Stimulated activated CD4-positive, alpha-beta T cell treated with anti-CD3 and anti-CD28 coated beads, Interleukin-15, amount 100 ng/mL, for 1 hour (primary cell): ENCODE measurements at places on chromosomes 2 and 18.
A peak's percentile ranks its signal among the peaks of the same experiment; 100 is the strongest.

- no peak for DNase-seq
Observed at GRCh38 chr2:29273685-29274611, 158.7 kb downstream of the CLIP4 start.

- DNase-seq: no peak
Observed at GRCh38 chr2:8693157-8693821, 11.4 kb downstream of the ID2 start.

DNA sequence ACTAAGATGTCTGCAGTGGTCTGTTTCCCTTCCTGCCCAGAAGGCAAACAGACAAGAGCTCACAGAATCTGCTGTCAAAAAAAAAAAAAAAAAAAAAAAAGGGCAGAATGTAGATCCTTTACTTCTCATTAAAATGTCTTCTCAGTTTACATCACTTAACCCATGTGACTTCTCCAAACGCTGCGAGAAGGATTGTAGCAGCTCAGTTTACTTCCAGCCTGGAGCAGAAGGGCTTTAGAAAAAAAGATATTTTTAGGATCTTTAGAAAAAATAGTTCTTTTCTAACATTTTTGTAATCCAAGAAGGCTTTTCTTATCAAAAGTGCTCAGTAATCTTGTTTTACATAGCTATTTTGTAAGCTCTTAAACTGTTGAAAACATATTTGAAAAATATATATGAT lies 425.4 kb downstream of the CNTNAP5 start:
- no peak for DNase-seq

DNA sequence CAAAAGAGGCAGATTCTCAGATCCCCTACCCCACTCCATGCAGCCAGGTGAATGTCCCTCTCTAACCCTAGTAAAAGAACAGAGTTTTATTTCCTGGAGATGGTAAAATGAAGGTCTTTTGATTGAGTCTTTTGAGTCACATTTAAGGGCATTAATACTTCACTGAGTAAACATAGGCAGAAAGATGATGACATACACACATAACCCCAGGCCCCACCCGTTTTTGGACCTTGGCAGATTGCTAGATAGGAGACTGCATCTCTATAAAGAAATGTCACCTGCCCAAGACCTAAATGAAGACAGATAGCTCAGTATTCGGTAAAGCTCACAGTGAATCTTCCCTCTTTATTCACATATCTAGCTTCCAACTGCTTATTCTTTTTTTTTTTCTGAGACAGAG lies 28.3 kb upstream of the PEX13 start:
- DNase-seq: no peak

DNA sequence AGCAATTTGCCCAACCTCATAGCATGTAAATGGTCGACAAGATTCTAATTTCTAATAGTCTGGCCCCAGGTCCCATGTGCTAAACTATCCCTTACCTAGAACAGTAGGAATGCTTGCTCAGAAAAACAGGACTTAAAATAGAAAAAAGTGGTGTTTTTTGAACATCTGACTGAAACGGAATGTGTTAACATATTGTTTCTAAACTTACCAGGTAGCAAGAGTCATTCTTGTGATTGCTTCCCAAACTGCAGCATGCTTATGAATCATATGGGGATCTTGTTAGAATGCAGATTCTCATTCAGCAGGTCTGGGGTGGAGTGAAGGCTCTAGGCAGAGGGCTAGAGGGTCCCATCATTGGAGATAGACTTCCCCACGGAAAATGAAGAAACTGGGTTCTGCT lies 5.8 kb upstream of the SLC20A1 start:
- DNase-seq: no peak

DNA sequence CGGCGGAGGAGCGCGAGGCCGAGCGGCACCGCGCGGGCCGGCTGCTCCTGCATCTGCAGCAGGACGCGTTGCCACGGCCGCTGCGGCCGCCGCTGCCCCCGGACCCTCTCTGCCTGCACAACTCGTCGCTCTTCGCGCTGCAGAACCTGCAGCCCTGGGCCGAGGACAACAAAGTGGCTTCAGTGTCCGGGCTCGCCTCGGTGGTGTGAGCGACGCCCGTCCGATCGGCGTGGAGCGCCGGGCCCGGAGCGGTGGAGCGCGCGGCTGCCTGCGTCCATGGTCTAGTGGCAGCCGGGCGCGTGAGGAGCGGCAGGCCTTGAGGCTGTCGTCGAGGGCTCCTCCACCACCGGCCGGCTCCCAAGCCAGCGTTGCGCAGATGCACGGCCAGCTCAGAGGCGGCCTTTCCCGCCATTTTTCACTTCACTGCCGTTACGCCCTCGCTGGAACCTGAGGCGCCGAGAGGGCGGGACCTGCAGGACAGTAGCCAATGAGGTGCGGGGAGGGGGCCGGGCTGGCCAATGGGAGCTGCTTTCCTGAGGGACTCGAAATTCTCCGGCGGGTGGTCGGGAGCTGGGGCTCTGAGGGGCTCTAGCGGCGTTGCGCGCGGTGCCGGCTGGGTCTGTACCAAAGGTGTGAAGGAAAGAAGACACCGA lies 1.9 kb downstream of the TLX2 start:
- DNase-seq: peak; percentile 54

- no peak for DNase-seq
Observed at GRCh38 chr18:72965616-72966015, 97.8 kb upstream of the NETO1 start.

GRCh38 chr2:182587831-182588230 lies 128.2 kb upstream of the DNAJC10 start:
- DNase-seq: no peak

DNA sequence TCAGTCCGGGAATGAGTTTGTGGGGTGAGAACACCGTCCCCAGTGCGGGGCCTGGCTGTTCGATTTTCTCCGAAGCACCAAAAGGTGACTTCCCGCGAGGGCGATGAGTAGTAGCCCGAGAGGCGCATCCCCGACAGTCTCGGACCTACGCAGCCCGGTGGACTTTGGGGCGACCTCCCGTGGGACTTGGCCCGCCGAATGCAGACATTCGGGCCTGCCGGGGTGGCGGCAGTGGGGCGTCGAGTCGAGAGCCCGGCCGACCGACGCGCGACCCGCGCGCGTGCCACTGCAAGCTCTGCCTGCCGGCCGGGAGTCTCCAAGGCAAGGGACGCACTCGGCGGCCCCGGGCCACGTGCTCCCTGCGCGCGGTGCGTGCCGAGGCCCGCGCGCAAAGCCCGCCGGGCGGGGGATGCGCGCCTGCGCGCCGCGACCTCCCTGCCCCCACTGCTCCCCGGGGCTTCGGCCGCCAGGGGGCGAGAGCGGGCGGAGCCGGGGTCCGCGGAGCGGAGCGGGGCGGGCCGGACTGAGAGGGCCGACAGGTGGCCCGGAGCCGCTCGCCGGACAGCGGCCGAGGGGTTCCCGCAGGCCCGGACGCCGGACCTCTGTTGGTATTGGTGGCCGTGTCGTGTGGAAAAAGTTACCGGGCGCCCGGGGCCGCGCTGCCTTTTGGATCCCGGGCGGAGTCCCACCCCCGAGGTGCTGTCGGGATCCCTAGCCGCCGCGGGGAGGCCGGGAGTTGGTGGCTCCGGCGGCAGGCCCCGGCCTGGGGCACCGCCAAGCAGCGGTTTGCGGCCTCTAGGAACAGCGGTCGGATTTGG lies 1.9 kb downstream of the PTMA start:
- DNase-seq: peak; percentile 84

- no peak for DNase-seq
Observed at GRCh38 chr2:25831746-25832449, 46.4 kb downstream of the ASXL2 start.

GRCh38 chr2:157559061-157559460 lies 69.6 kb downstream of the ACVR1C start:
- DNase-seq: no peak

- DNase-seq: no peak
Observed at GRCh38 chr2:108106731-108107130, 120.4 kb downstream of the SLC5A7 start.

GRCh38 chr2:43823751-43824150 lies 14.9 kb downstream of the ABCG5 start:
- no peak for DNase-seq

DNA sequence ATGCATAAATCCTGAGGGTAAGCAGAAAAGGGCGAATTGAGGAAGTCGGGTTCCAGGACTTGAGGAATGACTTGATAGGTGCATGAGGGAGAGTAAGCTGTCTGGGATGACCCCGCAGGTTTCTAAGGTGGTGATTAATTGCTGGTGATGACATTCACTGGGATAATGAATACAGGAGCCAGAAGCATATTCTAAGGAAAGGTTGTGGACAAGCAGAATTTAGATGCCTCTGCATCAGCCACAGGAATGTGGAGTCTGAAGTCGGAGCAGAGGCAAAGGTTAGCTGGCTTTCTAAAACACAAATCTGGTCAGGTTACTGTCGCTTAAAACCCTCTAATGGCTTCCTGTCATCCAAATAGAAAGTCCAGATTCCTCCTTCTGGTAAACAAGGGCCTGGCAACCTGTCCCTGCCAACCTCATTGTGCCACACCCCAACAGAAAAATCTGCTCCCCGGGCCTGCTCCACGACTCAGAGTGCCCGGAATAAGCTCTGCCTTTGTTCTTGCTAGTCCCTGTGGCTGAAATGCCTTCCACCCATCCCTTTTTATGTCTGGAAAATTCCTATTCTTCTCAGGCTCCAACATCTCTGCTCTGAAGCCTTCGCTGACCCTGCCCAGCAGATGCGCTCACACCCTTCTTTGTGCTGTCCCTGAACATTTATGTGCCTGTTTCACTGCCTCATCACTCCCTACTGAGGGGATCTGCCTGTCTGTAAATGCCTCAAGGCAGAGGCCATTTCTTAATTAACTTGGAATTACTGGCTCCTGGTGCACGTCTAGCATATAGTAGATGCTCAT lies 11.3 kb upstream of the TMEM214 start:
- DNase-seq: no peak

GRCh38 chr2:28352610-28353195 lies 40.0 kb upstream of the FOSL2 start:
- no peak for DNase-seq

- DNase-seq: no peak
Observed at GRCh38 chr2:240394549-240394948, 40.9 kb upstream of the GPC1 start.

DNA sequence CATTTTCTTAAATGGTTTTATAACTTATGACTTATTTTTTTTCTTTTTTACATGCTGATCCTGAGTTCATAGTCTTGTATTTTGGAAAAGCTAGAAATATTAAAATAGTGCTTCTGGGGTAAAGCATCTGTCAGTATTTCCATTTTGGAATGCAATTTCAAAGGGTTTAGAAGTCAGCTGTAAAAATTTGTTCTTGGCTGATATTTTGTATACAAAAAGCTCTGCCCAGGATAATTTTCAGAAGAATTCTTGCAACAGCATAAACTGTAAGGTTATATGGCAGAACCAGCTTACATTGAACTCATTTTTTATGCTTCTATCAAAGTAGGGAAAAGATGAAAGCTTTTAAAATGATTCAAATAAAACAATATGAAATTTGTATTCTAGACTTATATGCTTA lies 97.4 kb downstream of the DIS3L2 start:
- no peak for DNase-seq

GRCh38 chr2:118169359-118170005 lies 81.2 kb downstream of the INSIG2 start:
- no peak for DNase-seq
